ENCODE measurements at places on chromosomes 3 and 15.

- H3K4me3 ChIP-seq: no peak overlapping the region
- H3K27me3 ChIP-seq: no peaks in the 10 kb centered on the region
- no peak overlapping the region for H3K27ac ChIP-seq
- H3K36me3 ChIP-seq: no peaks in the 10 kb centered on the region
- peak; percentile 50 for DNase-seq
Observed at GRCh38 chr3:146747928-146748327, 142.8 kb upstream of the PLSCR5 start.

- H3K4me3 ChIP-seq: no peak overlapping the region
- no peak for DNase-seq
- no peaks in the 10 kb centered on the region for H3K27me3 ChIP-seq
- no peaks in the 10 kb centered on the region for H3K36me3 ChIP-seq
Observed at GRCh38 chr3:12878141-12878574, 36.8 kb upstream of the RPL32 start.

DNA sequence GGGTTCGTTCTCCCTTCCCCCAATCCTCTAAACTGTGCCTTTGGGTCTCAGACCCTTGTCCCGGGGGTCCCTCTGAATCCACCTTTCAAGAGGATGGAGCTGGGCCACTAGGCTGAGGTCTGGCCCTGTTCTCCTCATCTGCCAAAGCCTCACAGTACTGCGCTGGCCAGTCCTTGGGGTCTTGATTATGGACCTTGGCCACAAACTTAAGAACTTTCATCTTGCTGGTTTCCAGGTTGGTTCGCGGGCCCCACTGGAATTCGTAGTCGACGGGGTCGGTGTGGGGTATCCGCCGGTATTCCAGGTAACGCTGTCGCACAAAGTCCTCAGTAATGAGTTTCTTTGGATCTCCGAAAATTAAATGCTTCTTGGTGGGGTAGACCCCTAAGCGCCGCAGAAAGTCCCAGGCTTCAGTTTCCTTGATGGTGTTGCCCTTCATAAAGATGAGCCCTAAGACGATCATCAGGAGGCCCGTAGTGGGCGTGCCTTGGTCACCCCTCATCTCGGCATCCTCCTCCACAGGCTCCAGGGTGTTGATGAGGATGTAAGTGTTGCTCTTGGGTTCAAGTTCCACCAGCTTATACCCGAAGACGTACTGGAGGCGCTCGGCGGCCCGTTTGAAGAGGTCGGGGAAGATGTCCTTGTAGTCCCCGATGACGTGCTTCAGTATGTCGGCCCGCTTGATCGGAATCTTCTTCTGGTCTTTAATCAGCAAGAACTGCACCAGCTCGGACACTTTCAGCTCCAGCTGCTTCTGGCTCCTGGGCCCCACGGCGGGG, 727 bp downstream of the NSMCE3 start:
- peaks cover 33% of the 10 kb centered on the region for H3K4me1 ChIP-seq
- peak overlapping the region; percentile 87 for H3K4me3 ChIP-seq
- no peaks in the 10 kb centered on the region for H3K27me3 ChIP-seq
- H3K27ac ChIP-seq: peak overlapping the region; percentile 96
- DNase-seq: peak; percentile 43

DNA sequence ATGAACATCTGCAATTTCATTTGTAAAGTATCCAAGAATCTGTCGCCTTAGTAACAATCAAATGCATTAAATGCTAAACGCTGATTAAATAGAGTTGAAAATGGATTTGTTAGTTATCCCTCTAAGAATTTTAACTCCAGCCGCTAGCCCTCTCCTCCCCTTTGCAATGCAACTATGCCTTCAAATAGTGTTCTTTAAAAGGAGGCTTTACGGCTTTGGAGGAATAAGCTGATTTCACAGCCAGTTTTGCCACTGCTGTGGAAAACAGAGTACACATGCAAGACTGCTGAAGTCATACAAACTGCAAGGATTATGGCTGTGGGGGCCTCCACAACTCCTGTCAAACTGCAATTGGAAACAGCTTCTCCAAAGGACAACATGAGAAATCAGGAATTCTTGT, 89.2 kb downstream of the CERS3 start:
- H3K4me1 ChIP-seq: no peaks in the 10 kb centered on the region
- DNase-seq: peak; percentile 73
- H3K27ac ChIP-seq: no peak overlapping the region
- no peak overlapping the region for H3K4me3 ChIP-seq
- H3K36me3 ChIP-seq: no peaks in the 10 kb centered on the region

DNA sequence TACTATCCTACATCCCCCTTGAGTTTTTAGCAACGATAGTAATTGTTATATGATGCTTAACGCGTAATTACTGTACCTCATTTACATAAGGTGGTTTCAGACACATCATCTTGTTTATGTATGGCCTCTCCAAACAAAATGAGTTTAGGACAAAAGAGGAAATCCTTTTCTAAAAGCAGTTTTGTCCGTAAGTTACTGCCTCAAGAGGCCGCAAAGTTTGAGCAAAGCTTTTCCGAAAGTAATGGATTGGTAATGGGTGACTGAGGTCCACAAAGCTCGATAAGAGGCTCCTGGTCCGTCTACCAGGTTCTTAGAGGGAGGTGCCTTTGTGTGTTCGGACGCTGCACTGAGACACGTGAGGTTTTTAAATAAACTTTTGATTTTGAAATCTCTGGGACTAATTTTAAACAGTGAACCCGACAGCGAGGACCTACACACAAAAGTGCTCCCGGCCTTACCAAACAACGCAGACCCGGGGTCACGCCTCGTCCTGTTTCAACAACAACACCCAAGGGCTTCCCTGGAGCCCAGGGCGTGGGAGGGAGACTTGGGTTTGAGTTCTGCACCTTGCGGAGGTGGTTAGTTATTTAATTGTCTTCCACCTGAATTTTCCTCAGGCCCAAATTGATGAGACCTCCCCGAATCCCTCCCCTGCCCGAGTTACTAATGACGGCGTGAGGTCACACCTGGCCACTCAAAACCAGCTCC, 456 bp upstream of the C15orf61 start:
- H3K36me3 ChIP-seq: no peaks in the 10 kb centered on the region
- DNase-seq: no peak
- peak overlapping the region; percentile 86 for H3K27ac ChIP-seq
- H3K4me1 ChIP-seq: peaks cover 5% of the 10 kb centered on the region
- H3K27me3 ChIP-seq: no peaks in the 10 kb centered on the region

GRCh38 chr3:28502397-28502937, 153.8 kb upstream of the AZI2 start:
- no peak overlapping the region for H3K4me3 ChIP-seq
- no peak overlapping the region for H3K27ac ChIP-seq
- no peaks in the 10 kb centered on the region for H3K27me3 ChIP-seq
- no peak for DNase-seq
- no peaks in the 10 kb centered on the region for H3K4me1 ChIP-seq

GRCh38 chr15:36982430-36982829, 117.9 kb downstream of the MEIS2 start:
- no peak for DNase-seq
- no peaks in the 10 kb centered on the region for H3K4me1 ChIP-seq
- H3K4me3 ChIP-seq: no peak overlapping the region
- peak overlapping the region; percentile 16 for H3K27ac ChIP-seq
